A549 treated with Hydrocortisone at 1 μM for 4 hours (cell line): ENCODE measurements at places on chromosomes 6 and 20. TPM values are rescaled to one million over a fixed set of nuclear protein-coding genes. Genes with fewer than 3 reads are reported as not detected.

The KHDRBS2 gene
- total RNA-seq: not detected in 5 replicates

The WFDC8 gene
- not detected in 5 replicates for total RNA-seq

The PAK5 gene
- not detected in 5 replicates for total RNA-seq

The LAMA4 gene
- total RNA-seq: 1.1 to 1.5 TPM (median 1.3 TPM) in 5 replicates

The PAX1 gene
- not detected in 5 replicates for total RNA-seq

The TRERF1 gene
- total RNA-seq: 5.9 to 8.3 TPM (median 7.7 TPM) in 5 replicates

The GPR63 gene
- total RNA-seq: 0.38 to 0.47 TPM (median 0.43 TPM) in 5 replicates

The MSH5 gene
- total RNA-seq: 10.7 to 15.7 TPM (median 13.4 TPM) in 5 replicates

The ZNF334 gene
- total RNA-seq: not detected in 5 replicates

The ZBTB46 gene
- total RNA-seq: 0.71 to 1.0 TPM (median 0.81 TPM) in 5 replicates

The PSORS1C1 gene
- total RNA-seq: 3.2 to 6.3 TPM (median 4.4 TPM) in 5 replicates

The DNPH1 gene
- total RNA-seq: 64.3 to 99.4 TPM (median 97.9 TPM) in 5 replicates

The MOG gene
- total RNA-seq: not detected in 5 replicates

The FAM217A gene
- not detected in 5 replicates for total RNA-seq

The AVP gene
- total RNA-seq: not detected in 5 replicates

The SHLD1 gene
- total RNA-seq: 6.2 to 8.3 TPM (median 6.8 TPM) in 5 replicates

The ELOVL2 gene
- 5.3 to 6.9 TPM (median 6.5 TPM) in 5 replicates for total RNA-seq

The COL20A1 gene
- 0.38 to 0.93 TPM (median 0.71 TPM) in 5 replicates for total RNA-seq

The SLC35D3 gene
- 0.05 to 0.09 TPM (median 0.06 TPM) in 3 of 5 replicates, not detected in the others for total RNA-seq

The ZFAND3 gene
- total RNA-seq: 42.4 to 58.8 TPM (median 52.6 TPM) in 5 replicates

The DHX16 gene
- total RNA-seq: 25.6 to 29.8 TPM (median 27.5 TPM) in 5 replicates

The OR12D3 gene
- not detected in 5 replicates for total RNA-seq

The APOM gene
- total RNA-seq: 2.9 to 3.8 TPM (median 3.4 TPM) in 5 replicates

The TTBK1 gene
- total RNA-seq: 0.05 to 0.07 TPM (median 0.06 TPM) in 5 replicates

The LY6G5C gene
- total RNA-seq: 0.75 to 2.1 TPM (median 1.5 TPM) in 5 replicates

The MCCD1 gene
- total RNA-seq: not detected in 5 replicates

The HIVEP2 gene
- 2.1 to 5.0 TPM (median 3.6 TPM) in 5 replicates for total RNA-seq

The TMEM170B gene
- 0.57 to 1.1 TPM (median 0.70 TPM) in 5 replicates for total RNA-seq

The OR2H2 gene
- not detected in 5 replicates for total RNA-seq

The HTR1B gene
- total RNA-seq: 0.13 to 0.25 TPM (median 0.18 TPM) in 5 replicates

The TBX18 gene
- 19.2 to 23.9 TPM (median 22.1 TPM) in 5 replicates for total RNA-seq

The TRDN gene
- not detected in 5 replicates for total RNA-seq

The BMP2 gene
- 0.30 to 0.43 TPM (median 0.32 TPM) in 5 replicates for total RNA-seq

The OXT gene
- not detected in 5 replicates for total RNA-seq
